ENCODE measurements at places on chromosomes 5 and 9.

DNA sequence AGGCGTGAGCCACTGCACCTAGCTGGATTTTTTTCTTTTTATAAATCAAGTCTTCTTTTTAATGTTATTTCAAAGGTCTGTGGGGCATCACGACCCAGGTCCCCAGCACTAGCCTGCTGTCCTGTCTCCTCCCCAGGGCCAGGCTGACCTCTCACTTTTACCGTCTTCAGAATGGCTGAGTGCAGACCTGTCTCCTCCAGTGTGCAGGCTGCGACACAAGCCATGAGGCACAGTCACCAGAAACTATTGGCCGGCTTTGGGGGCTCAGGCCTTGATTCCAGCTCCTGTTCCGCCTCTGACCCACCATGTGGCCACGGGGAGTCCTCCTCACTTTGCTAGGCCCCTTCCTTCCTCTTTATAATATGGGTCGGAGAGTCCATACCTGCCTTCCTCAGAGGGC, 46.6 kb upstream of the NEURL1B start:
- no peak overlapping the region for H3K4me3 ChIP-seq
- no peaks in the 10 kb centered on the region for H3K36me3 ChIP-seq
- peaks cover 25% of the 10 kb centered on the region for H3K27me3 ChIP-seq
- DNase-seq: no peak
- no peaks in the 10 kb centered on the region for H3K4me1 ChIP-seq
- H3K27ac ChIP-seq: no peak overlapping the region

DNA sequence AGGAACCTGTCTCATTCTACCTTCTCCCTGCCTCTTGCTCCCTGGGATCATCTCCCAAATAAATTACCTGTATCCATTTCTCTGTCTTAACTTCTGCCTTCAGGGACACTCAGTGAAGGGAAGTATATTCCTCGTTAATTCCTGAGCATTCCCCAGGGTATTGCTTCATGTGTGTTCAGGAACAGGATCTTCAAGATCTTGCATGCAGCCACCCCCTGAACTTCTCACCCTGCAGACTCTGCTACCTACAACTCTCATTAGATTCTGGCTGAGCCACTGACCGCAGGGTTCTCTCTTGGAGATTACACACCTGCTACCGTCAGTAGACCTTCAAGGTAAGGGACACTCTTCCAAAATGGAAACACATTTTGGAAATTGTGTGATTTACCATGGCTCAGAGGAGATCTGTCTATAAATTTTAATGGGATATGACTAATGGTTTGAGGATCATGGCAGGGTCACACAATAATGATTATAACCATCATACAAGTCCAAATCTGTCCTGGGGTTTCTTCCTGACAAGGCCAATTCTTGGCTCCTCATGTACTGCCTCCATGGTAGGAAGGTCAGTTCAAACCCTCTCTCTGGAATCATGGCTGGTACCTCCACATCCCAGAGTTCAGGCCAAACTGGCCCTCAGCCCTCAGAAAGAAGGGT, 38.9 kb upstream of the UGCG start:
- DNase-seq: no peak
- H3K36me3 ChIP-seq: no peaks in the 10 kb centered on the region
- H3K4me3 ChIP-seq: no peak overlapping the region
- no peak overlapping the region for H3K27ac ChIP-seq
- no peaks in the 10 kb centered on the region for H3K4me1 ChIP-seq

DNA sequence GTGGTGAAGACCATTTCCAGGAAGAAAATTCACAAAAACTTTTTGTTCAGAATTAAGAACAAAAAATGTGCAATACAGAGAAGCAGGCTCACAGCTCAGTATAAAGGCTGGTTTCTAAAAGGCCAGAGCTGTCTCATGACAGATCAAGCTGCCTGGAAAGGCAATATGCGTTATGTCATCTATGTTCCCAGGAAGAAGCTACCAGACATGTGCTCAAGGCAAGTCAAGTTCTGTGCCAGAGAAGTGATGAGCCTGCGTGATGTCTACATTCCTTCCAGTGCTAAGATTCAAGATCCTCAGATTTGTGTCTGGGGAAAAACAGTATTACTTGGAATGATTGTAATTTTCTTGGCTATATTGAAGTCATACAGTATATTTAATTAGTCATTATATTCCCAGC, 104.3 kb downstream of the PDE4D start:
- peak overlapping the region; percentile 37 for H3K27ac ChIP-seq
- H3K36me3 ChIP-seq: no peaks in the 10 kb centered on the region
- peaks cover 88% of the 10 kb centered on the region for H3K4me1 ChIP-seq
- no peak for DNase-seq
- no peaks in the 10 kb centered on the region for H3K27me3 ChIP-seq

DNA sequence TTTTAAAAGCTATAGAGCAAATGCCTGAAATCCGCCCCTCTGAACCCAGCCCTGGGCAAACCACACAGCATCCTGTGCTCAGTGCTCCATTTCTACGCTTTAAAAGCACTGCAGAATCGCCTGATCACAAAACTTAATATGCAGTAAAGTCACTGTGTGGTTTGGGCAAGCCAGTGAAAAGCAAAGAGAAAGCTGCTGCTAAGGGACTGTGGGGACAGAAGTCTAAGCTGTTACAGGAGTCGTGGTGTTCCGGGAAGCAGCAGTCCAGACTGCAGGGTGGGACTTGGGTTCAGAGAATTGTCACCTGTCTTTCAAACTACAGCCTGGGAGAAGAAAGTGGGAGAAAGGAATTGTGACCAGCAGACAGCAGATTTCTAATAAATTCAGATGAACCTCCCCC, 8.2 kb downstream of the RAPGEF1 start:
- H3K27me3 ChIP-seq: no peaks in the 10 kb centered on the region
- peak overlapping the region; percentile 81 for H3K27ac ChIP-seq
- DNase-seq: no peak
- H3K4me1 ChIP-seq: peaks cover 90% of the 10 kb centered on the region

DNA sequence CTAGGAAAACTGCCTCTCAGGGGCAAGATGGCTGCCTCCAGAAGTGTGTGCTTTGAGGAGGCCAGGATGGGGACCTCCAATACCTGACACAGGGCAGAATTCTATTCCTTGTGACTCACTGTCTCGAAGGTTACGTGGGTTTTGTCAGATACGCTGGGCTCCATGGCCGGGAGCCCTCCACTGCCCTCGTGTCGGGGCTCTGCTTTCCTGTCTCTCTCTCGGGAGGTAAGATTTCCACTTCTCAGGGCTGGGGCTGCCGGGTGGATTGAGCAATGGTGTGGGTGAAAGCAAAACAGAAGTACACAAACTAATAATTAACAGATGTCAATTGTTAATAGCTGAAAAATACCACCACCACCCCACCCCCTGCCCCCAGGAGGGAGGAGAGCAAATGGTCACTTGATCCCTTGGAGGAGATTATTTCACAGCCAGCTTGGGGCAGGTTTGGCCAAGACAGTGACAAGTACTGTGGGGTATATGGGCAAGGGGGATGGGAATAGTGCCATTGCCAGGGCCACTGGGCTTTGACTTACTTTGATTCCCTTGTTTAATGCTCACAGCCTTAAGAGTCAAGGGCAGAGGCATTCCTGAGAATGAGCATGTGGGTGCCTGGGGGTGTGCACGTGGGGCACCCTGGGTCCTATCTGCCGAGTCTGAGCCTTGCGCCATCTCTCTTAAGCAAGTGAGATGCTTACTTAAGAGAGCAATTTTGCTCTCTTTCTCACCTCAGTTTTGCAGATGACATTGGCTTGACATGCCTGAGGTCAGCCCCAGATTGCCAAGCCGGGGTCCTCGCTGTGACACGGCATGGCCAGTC, 28.8 kb upstream of the DAB2IP start:
- no peak for DNase-seq
- H3K4me3 ChIP-seq: no peak overlapping the region
- peaks cover 7% of the 10 kb centered on the region for H3K4me1 ChIP-seq
- H3K36me3 ChIP-seq: peaks cover 3% of the 10 kb centered on the region

DNA sequence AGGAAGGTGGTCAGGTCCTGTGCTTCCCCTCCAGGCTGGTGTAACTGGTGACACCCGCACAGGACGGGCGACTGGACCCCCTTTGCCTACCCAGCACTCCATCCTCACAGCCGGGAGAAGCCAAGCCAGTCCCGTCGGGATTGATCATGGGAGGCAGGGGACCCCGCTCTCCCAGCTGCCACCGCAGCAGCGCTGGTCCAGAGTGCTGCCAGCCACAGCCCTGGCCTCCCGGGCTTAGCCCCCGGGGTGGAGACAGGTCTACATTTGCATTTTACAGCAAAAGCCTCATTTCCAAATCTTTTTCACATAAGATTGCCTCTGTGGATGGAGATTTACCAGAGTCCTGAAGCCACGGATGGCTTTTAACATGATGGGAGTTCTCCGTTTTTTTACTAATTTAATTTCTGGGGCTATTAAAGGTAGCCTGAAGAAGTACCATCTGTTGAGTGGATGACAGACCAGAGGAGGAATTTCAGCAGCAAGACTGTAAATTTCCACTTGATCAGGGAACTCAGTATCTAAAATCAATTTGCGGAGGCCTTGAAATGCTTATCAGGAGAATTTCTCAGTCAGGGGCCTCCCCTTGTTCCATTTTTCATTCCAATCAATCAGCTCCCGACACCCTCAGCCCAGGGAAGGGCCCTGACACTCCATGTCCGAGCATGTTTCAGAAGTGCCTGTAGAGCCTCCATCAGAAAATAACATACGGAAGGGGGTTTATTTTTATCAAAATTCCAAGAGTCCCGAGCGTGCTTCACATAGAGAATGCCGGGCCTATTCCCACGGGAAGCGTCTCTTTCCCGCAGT, 80.6 kb downstream of the OLFM1 start:
- no peaks in the 10 kb centered on the region for H3K4me1 ChIP-seq
- H3K4me3 ChIP-seq: no peak overlapping the region
- no peak for DNase-seq
- H3K27ac ChIP-seq: no peak overlapping the region

DNA sequence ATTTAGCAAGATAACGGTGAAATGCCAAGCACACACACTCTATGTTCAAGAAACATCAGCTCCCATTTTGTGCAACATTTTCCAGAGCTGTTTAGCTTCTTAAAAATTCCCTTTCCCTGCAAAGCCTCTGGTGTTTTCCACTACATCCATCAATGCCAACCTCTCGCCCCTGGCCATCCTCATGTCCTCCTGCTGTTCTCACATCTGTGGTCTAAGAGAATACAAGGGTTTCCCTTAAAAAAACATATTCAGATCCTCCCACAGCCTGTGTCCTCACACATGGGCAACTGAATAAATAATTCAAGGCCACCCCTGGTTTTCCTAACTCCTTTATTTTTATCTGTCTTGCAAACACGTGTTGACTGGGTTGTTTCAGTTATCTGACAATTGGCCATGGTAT, 70.3 kb downstream of the PAPPA start:
- no peak for DNase-seq
- no peak overlapping the region for H3K27ac ChIP-seq
- H3K4me1 ChIP-seq: peaks cover 19% of the 10 kb centered on the region
- peaks cover 57% of the 10 kb centered on the region for H3K36me3 ChIP-seq
- no peaks in the 10 kb centered on the region for H3K27me3 ChIP-seq

DNA sequence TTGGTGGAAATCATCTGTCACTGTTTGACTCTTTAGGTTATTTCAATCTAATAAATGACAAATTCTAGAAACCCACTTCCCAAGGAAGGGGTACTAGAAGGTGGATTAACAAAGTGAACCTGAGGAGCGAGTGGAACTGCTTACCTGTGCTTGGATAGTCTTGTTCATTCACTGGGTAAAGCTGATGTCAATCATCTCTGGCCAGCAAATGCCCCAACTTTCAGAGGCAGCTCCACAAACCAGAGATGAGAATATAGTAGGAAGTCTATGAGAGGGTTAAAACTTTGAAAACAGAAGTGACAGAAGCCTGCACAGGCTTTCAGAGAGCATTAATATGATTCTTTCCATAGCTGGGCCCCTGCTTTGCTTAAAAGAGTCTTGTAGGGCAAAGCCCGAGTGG, 7.3 kb upstream of the FOXE1 start:
- DNase-seq: no peak
- no peak overlapping the region for H3K4me3 ChIP-seq
- H3K4me1 ChIP-seq: peaks cover 14% of the 10 kb centered on the region
- no peak overlapping the region for H3K27ac ChIP-seq

GRCh38 chr5:133816791-133817190, 151.6 kb downstream of the C5orf15 start:
- peaks cover 6% of the 10 kb centered on the region for H3K27me3 ChIP-seq
- H3K4me3 ChIP-seq: no peak overlapping the region
- no peak for DNase-seq
- H3K4me1 ChIP-seq: peaks cover 23% of the 10 kb centered on the region
- no peak overlapping the region for H3K27ac ChIP-seq

DNA sequence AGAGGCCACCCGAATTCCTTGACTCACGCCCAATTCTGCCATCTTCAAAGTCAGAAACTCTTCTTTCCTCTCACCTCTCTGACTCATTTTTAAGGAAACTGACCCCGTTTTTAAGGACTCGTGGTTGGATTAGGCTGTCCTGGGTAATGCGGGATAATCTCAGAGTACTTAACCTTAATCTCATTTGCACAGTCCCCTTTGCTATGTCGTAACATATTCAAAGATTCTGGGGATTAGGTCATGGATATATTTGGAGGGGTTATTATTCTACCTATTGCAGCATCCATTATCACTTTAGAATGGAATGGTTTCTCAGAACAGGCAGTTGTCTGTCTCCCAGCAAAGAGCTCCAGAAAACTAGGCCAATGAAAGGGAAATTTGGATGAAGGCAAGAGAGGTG, 80.8 kb upstream of the IL12B start:
- no peaks in the 10 kb centered on the region for H3K4me1 ChIP-seq
- H3K27ac ChIP-seq: no peak overlapping the region
- H3K36me3 ChIP-seq: no peaks in the 10 kb centered on the region

DNA sequence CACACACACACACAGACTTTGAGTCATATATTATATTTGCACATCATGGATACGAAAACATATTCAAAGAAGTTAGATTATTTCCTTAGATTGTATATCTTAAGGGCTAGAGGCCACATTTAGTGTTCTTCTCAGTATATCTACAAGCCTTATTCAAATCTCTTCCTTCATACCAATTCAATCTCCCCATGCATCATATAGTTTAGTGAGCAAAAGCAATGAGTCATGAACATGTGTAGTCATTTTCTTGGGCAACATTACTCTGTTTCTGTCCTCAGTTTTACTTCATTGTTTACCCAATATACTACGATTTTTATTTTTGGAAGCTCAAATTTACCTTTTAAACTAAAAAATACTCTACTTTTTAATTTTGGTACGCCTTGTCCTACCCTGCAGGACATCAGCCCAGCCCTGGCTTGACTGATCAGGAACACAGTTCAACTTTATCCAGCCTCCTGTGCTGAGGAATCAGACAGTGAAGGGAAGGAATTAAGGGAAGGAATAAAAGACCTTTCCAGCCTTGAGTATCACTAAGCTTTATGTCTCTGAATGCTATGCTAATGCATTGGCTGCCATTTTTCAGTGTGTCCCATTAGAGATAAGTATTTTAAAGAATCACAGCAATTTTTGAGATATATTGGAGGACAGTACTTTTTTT, 101.7 kb upstream of the FST start:
- H3K27ac ChIP-seq: peak overlapping the region; percentile 14
- DNase-seq: no peak
- H3K4me1 ChIP-seq: peaks cover 11% of the 10 kb centered on the region
- H3K27me3 ChIP-seq: no peaks in the 10 kb centered on the region

- H3K27me3 ChIP-seq: no peaks in the 10 kb centered on the region
- H3K4me1 ChIP-seq: peaks cover 6% of the 10 kb centered on the region
- H3K36me3 ChIP-seq: peaks cover 1% of the 10 kb centered on the region
- H3K4me3 ChIP-seq: no peak overlapping the region
- no peak for DNase-seq
These were observed 342.7 kb upstream of the RIOK2 start for GRCh38 chr5:97525780-97526179.

All from chondrocyte (in vitro differentiated cells).